ENCODE measurements at places on chromosomes 12 and 14. TPM values are rescaled to one million over a fixed set of nuclear protein-coding genes. Genes with fewer than 3 reads are reported as not detected.

TGFB3 gene
- 2.9 TPM for total RNA-seq

CIROP gene
- not detected for total RNA-seq

GRCh38 chr12:67721248-67721647, 72.7 kb downstream of the DYRK2 start:
- peak; percentile 61 for DNase-seq

- no peak for DNase-seq
Measured at GRCh38 chr14:101882141-101882935, 82.0 kb upstream of the DYNC1H1 start.

DNA sequence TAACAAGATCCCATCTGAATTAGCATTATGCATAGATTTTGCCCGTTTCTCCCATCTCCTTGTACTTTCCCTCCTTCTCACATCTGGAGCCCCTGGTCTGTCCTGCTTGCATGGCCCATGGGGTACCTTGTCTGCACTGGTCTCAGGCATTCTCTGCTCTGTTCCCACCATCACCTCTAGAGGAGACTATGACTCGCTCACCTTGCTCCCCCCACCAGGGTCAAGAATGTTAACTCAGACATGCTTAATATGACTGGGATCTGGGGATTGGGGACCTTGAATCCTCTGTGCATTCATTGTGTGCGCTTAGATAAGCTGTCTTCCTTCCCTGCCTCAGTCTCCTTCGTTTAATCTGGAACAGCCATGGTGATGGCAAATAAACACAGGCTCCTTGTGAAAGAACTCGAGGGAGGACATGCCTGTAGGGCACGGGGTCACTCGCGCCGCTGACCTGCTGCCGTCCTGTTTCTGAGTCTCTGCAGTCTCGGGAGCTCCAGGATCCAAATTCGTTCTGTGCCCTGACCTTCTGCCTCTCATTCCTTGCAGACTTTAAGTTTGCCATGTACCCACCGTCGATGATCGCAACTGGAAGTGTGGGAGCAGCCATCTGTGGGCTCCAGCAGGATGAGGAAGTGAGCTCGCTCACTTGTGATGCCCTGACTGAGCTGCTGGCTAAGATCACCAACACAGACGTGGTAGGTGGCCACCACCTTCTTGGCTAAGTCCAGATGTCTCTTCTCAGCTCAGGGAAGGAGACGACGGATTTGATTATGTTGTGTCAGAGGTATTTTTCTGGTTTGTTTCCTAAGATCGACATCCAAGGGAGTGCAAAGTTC, 15.0 kb downstream of the CCND2 start:
- no peak for DNase-seq

DNA sequence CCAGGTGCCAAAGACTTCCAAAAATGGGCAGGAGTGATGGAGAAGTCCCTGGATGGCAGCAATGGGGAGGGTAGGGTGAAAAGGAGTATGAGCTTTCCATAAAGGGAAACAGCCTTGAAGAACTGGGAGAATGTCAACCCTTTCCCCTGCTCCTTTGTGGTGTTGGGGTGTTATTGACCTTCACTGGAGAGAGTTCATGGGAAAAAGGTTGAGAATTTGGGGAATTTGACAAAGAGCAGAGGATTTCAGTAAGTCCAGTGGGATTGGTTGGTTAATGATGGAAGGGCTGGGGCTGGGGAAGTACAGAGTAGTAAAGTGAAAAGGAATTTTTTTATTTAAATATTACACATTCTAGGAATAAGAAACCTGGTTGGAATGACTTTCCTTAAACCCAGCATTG, 116.6 kb downstream of the ERC1 start:
- DNase-seq = no peak

GRCh38 chr12:121718653-121719239, 6.2 kb downstream of the TMEM120B start:
- DNase-seq = no peak

- DNase-seq = peak; percentile 39
Measured at GRCh38 chr12:110741341-110742095, 1.2 kb downstream of the PPP1CC start.

DNA sequence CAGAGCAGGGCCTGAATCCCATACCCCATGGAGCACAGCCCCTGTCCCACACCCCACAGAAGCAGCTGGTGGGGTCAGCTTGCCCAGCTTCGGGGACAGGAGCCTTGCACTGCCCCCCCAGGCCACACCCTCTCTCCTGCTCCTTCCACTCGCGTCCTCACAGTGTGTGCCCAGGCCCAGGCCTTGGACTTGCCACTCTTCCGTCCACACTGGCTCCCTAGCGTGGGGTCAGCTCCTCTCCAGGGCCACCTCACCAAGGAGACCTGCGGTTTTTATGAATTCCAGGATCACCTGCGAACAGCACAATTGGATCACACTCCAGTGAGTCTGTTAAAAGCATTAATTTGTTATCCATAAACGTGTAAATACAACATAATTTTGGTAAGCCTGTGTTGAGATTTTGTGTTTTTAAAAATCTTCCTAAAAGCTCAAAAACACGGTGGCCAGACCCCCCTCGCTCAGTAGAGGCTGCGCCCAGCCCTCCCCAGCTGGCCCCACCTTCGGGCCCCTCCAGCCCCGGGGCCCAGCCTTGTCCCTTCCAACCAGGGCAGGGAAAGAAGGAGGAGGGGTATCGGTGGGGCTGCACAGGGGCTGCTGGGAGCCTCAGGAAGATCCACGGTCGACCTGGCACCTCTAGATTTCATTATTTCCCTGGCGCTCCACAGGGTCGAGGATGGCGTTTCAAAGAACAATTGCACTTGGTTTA, 12.0 kb downstream of the GALNT9 start:
- no peak for DNase-seq

All from HT-29 (cell line).